ENCODE measurements at places on chromosomes 7 and 10. TPM values are rescaled to one million over a fixed set of nuclear protein-coding genes. Genes with fewer than 3 reads are reported as not detected.

Gene HTRA1
- polyA plus RNA-seq: 1.4 TPM

Gene KCNH2
- polyA plus RNA-seq: 35.5 TPM

Gene KCNMA1
- polyA plus RNA-seq: 62.4 TPM

Gene FGL2
- polyA plus RNA-seq: 0.10 TPM

Gene ATOH7
- polyA plus RNA-seq: 3.0 TPM

Measured in neural cell (in vitro differentiated cells).